Naive thymus-derived CD8-positive, alpha-beta T cell (primary cell): ENCODE measurements at places on chromosomes 11 and 22. TPM values are rescaled to one million over a fixed set of nuclear protein-coding genes. Genes with fewer than 3 reads are reported as not detected.

DNA sequence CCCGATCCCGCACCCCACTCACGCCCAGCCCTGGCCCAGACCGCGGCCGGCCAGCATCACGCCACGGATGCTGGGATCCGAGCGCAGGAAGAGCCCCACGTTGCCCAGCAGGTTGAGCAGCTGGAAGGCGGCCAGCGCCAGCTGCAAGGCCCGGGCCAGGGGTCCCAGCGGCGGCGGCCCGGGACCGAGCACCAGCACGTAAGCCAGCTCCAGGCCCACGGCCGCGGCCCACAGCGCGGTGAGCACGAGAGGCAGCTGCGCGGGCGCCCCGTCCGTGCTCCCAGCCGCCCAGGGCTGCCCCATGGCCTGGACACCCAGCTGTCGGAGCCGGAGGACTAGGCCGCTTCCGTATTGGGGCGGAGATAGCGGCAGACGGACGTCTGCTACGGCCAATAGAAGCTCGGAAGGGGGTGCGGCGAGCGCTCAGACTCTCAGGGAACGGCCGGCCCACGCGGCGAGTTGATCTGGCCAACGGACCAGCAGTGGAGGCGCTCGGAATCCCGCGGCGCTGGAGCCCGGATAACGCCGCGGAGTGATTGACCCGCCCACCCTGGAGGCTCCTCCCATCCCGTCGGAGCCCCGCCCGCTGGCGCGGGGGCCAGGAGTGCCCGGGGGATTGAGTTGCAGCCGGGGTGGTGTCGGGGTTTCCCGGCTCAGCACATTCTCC lies at the start of gene ZDHHC24:
Gene ZDHHC24 (minus strand): TSS at position 348 of the 667 bp plus-strand sequence. CDS start 45 bp downstream, at position 303.
- peak; percentile 76 for DNase-seq
- peaks cover 36% of the 10 kb centered on the region for H3K4me1 ChIP-seq
- no peaks in the 10 kb centered on the region for H3K27me3 ChIP-seq
- peak within 1 kb of the TSS; percentile 88 for H3K4me3 ChIP-seq
- H3K36me3 ChIP-seq = no peaks in the 10 kb centered on the region

DNA sequence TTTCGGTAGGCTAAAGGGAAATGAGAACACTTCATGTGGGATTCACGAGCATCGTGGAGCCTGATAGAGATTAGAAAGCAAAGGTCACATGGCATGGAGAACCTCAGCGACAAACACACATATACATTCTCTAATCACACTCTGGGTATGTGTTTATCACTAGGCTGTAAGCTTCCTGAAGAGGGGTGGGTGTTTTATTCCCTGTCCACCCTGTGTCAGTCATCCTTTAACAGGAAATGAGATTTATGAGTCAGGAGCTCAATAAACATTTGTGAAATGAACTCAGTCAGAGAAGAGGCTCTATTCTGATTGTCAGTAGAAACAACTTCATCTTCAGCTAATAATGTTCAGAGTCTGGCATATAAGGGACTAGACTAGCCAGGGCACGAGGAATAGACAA lies 71.7 kb upstream of the EIF3M start:
- peaks cover 15% of the 10 kb centered on the region for H3K27me3 ChIP-seq
- no peaks in the 10 kb centered on the region for H3K36me3 ChIP-seq
- H3K27ac ChIP-seq = no peak overlapping the region
- no peak for DNase-seq

The AQP11 gene
- 1.2 TPM for total RNA-seq

- H3K4me3 ChIP-seq = no peak overlapping the region
- no peak for DNase-seq
- H3K36me3 ChIP-seq = no peaks in the 10 kb centered on the region
- H3K27ac ChIP-seq = peak overlapping the region; percentile 74
- no peaks in the 10 kb centered on the region for H3K27me3 ChIP-seq
These were observed 1.2 kb downstream of the PGAP2 start for GRCh38 chr11:3809624-3809928.

The PHETA2 gene
- total RNA-seq = 1.6 TPM

The PNPLA5 gene
- total RNA-seq = not detected

DNA sequence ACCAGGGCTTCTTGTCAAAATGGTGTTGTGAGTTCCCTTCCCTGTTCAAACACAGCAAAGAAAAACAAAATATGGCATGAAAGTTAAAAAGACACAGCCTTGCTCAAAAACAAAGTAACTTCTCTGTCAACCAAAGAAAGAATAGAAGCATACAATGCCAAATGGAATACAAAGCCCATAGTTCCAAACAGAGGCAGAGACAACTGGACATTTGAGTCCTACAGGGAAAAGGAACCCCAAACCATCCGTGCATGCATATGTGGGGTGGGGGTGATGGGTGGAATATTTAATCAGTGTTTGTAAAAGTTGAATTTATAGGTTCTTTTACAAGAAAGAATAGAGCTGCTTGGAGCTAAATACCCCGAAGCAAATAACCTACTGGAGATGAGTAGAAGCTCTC lies 218.7 kb downstream of the FAM76B start:
- no peak overlapping the region for H3K4me3 ChIP-seq
- peaks cover 14% of the 10 kb centered on the region for H3K36me3 ChIP-seq
- peaks cover under 1% of the 10 kb centered on the region for H3K4me1 ChIP-seq
- no peak overlapping the region for H3K27ac ChIP-seq
- no peaks in the 10 kb centered on the region for H3K27me3 ChIP-seq

DNA sequence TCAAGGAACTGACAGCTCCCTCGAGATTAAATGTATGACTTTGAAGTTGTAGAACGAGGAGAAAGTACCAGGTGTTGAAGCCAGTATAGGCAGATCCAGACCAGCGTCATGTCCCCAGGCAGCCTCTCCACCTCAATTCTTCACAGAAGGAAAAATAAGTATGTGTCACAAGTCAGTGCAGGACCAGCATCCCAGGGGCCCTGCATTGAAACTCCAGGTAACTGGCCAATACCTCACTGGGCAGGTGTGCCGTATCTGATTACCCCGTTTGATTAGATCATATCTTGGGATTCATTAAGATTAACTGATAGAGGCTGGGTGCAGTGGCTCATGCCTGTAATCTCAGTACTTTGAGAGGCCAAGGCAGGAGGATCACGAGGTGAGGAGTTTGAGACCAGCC lies 466.7 kb upstream of the B3GAT1 start:
- peaks cover 58% of the 10 kb centered on the region for H3K27me3 ChIP-seq
- no peaks in the 10 kb centered on the region for H3K36me3 ChIP-seq
- H3K27ac ChIP-seq = no peak overlapping the region
- no peak for DNase-seq
- H3K4me1 ChIP-seq = no peaks in the 10 kb centered on the region

- H3K4me1 ChIP-seq = peaks cover 34% of the 10 kb centered on the region
- H3K27ac ChIP-seq = no peak overlapping the region
- H3K27me3 ChIP-seq = peaks cover 2% of the 10 kb centered on the region
- DNase-seq = no peak
These were observed 832 bp upstream of the NAP1L4 start for GRCh38 chr11:2992997-2993325.

The SUSD2 gene
- total RNA-seq = 1.9 TPM

GRCh38 chr11:96267001-96267495 lies 75.9 kb downstream of the MAML2 start:
- peak overlapping the region; percentile 88 for H3K27ac ChIP-seq
- H3K4me3 ChIP-seq = peak overlapping the region; percentile 66
- H3K4me1 ChIP-seq = peaks cover 92% of the 10 kb centered on the region
- DNase-seq = no peak
- no peaks in the 10 kb centered on the region for H3K27me3 ChIP-seq
- peaks cover 34% of the 10 kb centered on the region for H3K36me3 ChIP-seq

- H3K27me3 ChIP-seq = peaks cover 5% of the 10 kb centered on the region
- H3K36me3 ChIP-seq = no peaks in the 10 kb centered on the region
These were observed 203.8 kb upstream of the TMEM45B start for GRCh38 chr11:129611661-129612446.

The MYEOV gene
- total RNA-seq = not detected

DNA sequence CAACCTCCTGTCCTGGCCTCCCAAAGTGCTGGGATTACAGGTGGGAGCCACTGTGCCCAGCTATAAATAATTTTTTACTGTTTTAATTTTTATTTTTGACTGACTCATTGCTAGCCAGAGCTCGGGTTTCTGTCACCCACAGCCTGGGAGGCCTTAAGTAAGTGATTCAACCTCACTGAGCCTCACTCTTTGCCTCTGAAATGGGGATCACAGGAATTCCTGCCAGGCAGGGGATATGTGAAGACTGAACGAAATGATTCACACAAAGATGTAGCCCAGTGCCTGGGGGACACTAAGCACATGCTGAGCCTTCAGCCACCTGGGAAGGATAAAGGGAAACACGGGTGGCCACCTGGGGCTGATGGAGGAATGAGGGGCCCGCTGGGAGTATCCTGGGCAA lies 3.8 kb upstream of the LRRC74B start:
- H3K4me3 ChIP-seq = no peak overlapping the region
- peaks cover 30% of the 10 kb centered on the region for H3K4me1 ChIP-seq
- DNase-seq = no peak
- H3K27me3 ChIP-seq = peaks cover 10% of the 10 kb centered on the region
- no peaks in the 10 kb centered on the region for H3K36me3 ChIP-seq

- DNase-seq = no peak
- peaks cover 33% of the 10 kb centered on the region for H3K27me3 ChIP-seq
- H3K36me3 ChIP-seq = no peaks in the 10 kb centered on the region
These were observed 65.6 kb downstream of the BUD13 start for GRCh38 chr11:116707161-116707629.

DNA sequence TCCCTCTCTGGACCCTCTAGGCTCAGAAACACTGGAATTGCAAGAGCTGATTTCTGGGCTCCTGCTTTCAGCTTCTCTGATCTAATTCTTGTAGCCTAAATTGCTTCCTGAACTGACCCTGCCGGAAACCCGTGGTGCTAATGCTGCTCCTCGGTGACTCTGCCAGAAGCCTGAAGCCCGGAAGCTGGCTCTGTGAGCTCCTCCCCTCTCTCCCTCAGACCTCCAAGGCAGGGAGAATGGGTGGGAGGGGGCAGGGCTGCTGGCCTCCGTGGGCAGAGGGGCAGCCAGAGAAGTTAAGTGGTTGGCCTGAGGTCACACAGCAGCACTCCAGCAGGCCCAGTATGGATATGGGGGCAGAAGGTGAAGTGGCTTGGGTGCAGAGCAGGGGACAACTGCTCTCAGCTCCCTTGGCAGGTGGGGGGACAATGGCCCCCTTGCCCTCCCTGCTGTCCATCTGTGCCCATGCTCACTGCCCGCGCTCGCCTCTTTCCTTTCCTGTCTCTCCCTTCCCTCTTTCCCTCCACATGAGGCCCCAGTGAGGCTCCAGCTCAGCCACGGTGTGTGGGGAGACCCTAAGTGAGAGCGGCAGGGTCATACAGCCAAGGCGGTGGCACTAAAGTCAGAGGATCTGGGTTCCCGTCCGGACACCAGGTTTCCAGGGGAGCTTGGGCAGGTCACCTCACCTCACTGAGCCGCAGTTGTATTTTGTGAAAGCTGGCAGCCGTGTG lies 16.2 kb downstream of the CAPN5 start:
- H3K27me3 ChIP-seq = no peaks in the 10 kb centered on the region
- peaks cover 3% of the 10 kb centered on the region for H3K36me3 ChIP-seq

DNA sequence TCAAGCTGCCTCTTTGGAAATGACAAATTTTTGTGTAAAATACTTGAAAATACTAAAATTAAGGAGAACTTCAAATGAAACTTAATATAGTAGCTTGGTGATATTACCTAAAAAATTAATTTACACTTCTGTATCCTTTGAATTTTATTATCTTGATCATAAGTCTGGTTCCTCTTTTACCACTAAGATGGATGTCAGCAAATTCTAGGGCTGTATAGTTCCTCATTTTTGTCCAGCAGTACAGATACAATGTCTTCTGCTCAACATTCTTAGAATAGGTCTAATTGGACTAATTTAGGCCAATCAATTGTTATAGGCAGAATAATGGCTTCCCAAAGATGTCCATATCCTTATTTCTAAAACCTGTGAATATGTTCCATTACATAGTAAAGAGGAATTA lies 1298.0 kb upstream of the RAG2 start:
- H3K4me1 ChIP-seq = no peaks in the 10 kb centered on the region
- peaks cover 4% of the 10 kb centered on the region for H3K36me3 ChIP-seq
- no peak overlapping the region for H3K4me3 ChIP-seq
- no peak overlapping the region for H3K27ac ChIP-seq
- no peaks in the 10 kb centered on the region for H3K27me3 ChIP-seq
- DNase-seq = no peak

The CRYBB1 gene
- total RNA-seq = not detected

DNA sequence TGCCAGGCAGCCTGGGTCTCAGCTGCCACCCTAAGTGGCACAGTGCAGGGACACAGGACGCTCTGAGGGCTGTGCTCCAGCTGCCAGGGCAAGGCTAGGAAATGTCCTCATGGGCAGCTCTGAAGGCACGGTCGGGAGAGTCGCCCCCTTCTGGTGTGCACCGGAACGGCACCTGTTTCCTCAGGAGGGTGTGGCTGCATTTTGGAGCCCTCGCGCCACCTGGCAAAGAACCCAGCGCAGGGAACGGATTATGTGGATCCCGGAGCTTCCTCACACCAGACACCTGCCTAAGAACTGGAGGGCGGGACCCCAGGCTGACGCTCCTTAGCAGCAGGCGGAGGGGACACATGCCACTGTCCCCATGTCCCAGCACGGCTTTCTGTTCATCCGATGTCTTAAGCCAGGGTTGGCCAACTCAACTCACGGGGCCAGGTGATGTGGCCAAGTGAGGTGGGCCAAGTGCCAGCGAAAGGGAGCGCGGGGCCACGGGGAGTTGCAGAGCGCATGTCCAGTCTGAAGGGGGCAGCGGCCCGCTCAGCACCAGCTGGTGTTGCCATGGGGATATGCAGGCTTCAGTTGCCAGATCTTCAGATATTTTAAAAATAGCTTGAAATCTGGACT lies 5.1 kb upstream of the SLC22A8 start:
- no peak overlapping the region for H3K27ac ChIP-seq
- H3K36me3 ChIP-seq = no peaks in the 10 kb centered on the region
- H3K4me3 ChIP-seq = no peak overlapping the region

DNA sequence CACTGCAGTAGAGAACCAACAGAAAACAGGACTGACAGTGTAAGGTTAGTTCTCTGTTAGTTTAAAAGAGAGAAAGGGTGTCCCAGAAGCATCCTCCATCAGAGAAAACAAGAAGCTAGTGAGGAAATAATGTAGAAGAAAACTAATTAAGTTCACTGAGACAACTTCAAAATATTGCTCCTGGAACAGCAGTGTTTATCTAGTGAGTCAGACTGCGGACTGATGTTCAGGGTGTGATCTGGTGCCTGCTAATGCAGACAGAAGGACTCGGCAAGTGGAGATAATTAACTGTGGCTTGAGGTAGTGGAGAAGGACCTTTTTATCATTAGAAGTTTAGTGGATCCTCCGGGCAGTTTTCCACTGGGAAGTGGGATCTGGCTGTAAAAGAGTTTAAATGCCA lies 55.4 kb downstream of the CDON start:
- H3K27me3 ChIP-seq = no peaks in the 10 kb centered on the region
- no peak overlapping the region for H3K4me3 ChIP-seq
- H3K27ac ChIP-seq = no peak overlapping the region
- H3K36me3 ChIP-seq = no peaks in the 10 kb centered on the region
- no peaks in the 10 kb centered on the region for H3K4me1 ChIP-seq
- DNase-seq = no peak
